Stimulated activated effector memory CD8-positive, alpha-beta T cell treated with anti-CD3 and anti-CD28 coated beads, Interleukin-12 subunit alpha, Interleukin-12 subunit beta, amount 100 ng/mL, for 72 hours (primary cell): ENCODE measurements at places on chromosomes 1 and 21.

- no peak for DNase-seq
These were observed 4.3 kb upstream of the LRP8 start for GRCh38 chr1:53332186-53332564.

DNA sequence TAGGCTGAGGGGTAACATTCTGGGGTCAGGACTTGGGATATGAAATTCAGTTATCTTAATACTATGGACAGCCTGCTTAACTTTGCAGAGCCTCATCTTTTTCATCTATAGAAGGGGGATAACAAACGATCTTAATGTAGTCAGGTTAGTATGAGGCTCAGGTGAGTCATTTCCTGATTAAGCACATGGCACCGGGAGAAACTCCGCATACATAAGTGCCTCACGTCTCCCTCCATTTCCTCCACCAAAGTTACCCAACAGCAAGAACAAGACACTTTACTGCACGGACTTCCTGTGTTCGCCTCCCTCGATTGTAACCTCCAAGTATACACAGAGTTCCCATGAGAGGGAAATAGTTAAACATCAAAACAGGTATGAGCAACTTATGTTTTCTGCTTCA is 112.7 kb upstream of the COA6 start:
- DNase-seq, result no peak

DNA sequence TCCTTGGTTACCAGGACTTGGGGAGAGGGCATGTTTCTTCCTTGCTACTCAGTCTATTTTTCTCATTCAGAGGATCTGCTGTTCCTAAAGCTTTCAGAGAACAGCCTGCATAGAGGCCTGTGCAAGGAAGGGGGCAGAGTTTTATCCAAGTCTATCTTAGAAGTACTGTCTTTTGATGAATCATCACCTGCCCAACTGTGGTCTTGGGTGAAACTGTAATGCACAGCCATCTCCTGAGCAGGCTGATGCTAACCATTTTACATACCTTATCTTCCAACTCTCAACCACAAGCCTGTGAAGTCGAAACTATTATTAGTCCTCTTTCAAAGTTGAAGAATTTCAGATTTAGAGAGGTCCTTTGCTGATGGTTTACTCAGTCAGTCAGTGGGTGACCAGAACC is 368.0 kb downstream of the HHAT start:
- DNase-seq, result no peak

- DNase-seq, result no peak
These were observed 217.7 kb downstream of the RERE start for GRCh38 chr1:8599646-8600212.

- no peak for DNase-seq
These were observed 49.3 kb upstream of the C8B start for GRCh38 chr1:57015071-57015470.

DNA sequence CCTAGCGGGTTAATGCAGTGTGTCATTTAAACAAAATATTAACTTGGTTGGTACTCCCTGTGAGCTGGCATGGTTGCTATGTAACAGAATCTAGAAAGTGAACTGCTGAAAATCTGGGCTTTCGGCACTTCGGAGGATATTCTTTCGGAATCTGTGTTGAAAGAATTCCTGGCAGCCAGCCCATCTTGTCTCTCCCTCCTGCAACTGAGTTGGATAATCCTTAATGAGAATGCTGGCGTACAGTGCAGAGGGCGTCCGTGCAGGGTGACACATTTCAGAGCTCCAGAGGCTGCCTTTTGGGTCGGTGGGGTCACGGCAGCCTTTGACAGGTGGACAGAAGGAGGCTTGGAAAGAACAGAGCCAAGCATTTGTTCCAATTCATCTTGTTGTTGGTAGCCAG is 3.7 kb downstream of the KAZN start:
- DNase-seq, result no peak

- no peak for DNase-seq
These were observed 41.9 kb upstream of the PLA2G5 start for GRCh38 chr1:20028125-20028524.

- no peak for DNase-seq
These were observed 119.3 kb upstream of the ZC3H12A start for GRCh38 chr1:37354876-37355650.

GRCh38 chr1:9066945-9067807 is 2.3 kb downstream of the SLC2A5 start:
- DNase-seq, result no peak

DNA sequence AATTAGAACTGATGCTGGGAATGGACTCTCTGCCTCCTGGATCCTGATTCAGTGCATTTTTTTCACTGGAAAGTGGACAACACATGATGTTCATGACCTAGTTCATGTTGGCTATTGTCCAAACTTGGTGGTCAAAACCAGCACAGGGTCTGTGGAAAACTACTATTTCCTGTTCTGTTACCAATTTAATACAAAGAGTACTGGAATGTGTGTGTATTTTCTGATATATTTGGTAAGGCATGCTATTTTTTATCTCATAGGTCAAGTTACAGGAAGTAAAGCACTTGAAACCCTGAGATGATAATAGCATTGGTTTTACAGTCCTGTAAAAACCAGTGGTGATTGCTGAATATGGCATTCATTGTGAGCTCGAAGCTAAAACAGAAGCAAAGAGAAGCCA is 89.9 kb downstream of the SGIP1 start:
- DNase-seq, result no peak

DNA sequence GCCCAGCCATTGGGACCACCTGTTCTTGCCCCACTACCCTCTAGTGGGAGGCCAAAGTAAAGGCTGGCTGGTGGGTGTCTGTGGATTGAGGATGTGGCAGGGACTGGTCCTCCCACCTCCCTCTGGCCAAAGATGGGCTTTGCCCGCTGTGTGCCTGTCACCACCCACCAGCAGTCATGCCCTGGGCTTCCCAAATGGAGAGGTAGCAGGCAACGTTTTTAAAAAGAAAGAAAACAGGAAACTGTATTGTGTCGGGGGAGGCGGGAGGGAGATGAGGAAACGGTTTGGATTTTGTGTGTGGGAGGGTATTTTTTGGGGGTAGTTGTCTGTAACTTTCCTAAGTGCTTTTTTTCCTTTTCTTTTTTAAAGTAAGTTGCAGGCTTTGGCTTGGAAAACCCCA is 30.1 kb downstream of the SZRD1 start:
- no peak for DNase-seq

DNA sequence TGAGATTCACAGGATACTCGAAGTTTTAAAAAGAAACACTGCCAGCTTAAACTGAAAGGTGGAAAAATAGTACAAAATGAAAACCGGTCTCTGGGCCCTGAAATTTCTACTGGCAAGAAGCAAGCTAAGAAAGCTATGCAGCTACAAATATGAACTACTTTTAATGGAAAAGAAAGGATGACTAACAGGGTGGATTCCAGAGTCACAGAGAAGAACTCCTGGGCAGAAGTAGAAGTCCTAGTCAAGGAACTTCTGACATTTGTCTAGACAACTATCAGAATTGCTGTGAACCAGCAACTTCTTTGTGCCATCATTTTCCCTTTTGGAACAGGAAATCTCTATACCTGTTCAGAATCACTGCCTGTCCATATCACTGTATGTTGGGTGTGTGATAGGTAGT is 38.1 kb downstream of the CD160 start:
- DNase-seq, result no peak

GRCh38 chr1:203421246-203421645 is 54.4 kb upstream of the PRELP start:
- no peak for DNase-seq

GRCh38 chr1:8226747-8227146 is 91.2 kb upstream of the SLC45A1 start:
- no peak for DNase-seq

GRCh38 chr1:24503059-24503751 is 569 bp downstream of the RCAN3 start:
- peak; percentile 70 for DNase-seq

- no peak for DNase-seq
These were observed at the start of the genes LEPR and LEPROT for GRCh38 chr1:65420590-65421350. Gene LEPR (plus strand): TSS chr1:65420668. CDS start chr1:65565566, 144,898 bp downstream. Gene LEPROT (plus strand): TSS chr1:65420668. CDS start chr1:65420725, 57 bp downstream.

GRCh38 chr1:213605732-213606131 is 382.0 kb upstream of the PROX1 start:
- DNase-seq, result no peak

- DNase-seq, result no peak
These were observed 34.1 kb upstream of the COL11A1 start for GRCh38 chr1:103142461-103142860.

DNA sequence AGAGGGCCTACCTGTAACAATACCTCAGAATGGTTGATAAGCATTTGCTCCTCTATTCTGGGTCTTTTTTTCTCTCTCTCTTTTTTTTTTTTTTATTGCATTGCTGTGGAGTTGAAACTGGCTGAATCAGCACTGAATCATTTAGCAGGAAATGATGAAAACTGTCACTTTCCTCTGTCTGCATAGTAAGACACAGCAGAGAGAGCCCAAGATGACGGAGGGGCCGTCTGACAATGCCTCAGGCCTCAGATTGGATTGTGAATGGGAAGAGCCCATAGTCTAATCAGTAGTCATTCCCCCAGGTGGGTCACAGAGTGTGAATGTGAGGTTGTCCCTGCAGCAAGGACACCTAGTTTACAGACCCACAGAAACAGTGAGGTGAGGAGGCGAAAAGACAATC is 193.2 kb upstream of the PLXNA2 start:
- DNase-seq, result no peak

DNA sequence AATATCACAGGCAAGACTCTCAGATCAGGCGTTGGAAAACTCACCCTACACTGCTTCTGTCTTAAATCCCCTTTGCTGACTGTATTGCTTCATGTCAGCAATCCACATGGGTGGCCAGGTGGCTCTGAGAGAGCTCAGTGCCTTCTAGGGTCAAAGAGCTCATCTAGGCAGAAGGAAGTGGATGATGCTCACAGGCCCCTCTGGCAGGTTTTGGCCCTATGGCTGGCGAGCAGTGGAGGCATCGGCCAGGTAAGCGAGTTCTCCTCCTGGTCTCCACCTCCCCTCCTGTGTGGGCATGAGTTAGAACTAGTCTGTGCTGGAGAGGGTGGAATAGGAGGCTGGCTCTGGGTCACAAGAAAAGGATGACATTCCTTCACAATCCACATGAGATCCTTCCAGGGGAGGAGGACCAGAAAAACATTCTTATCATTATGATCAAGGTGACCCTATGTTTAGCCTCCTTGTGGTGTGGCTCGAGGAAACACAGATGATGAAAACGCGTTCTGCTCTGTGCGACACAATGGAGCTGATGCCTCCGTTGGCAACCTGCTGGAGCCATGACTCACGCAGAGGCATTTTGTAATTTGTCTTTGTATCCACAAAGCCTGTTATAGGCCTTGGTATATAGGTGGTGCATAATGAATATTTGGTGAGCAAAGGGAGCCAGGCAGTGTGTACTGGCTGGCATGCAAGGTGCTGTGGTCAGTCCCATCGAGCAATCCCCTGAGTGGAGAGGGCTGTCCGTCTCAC is 264.6 kb upstream of the RAB4A start:
- no peak for DNase-seq

- no peak for DNase-seq
These were observed 587.6 kb downstream of the NPHP4 start for GRCh38 chr1:5404412-5405203.

DNA sequence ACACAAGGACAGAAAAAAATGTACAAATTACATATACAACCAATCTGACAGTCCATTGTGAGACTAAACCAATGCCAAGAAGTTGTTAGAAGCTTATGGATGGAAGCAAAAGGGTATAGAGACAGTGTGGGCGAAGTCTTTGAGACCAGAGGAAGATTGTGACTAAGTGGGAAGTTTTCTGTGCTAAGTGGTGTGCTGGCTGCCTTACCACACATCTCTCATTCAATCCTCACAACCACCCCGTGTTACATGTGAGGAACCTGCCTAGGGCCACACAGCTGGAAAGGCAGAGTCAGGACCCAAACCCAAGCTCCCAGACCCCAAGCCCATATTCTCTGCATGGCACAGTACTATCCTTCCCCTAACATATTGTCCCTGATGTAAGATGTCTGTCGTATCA is 53.5 kb upstream of the DUSP10 start:
- DNase-seq, result no peak

- DNase-seq, result no peak
These were observed 653.9 kb downstream of the LTN1 start for GRCh38 chr21:28338701-28339305.

DNA sequence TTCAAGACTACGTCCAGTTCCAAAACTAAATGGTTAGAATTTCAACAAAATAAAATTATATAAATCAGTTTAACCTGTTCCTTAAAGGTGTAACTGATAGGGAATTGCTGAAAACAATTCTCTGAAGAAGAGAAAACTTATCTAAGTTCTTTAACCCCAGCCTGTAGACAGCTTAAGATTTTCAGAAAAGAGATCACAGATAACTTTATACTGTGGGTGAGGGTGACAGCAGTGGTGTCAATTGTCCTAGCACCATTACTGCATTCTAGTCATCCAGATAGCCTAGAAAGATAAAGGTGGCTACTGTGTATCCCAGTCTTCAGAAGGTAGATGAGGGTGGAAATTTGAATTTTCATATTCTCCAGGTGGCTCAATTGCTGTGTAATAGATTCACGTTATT is 19.7 kb upstream of the DEGS1 start:
- no peak for DNase-seq

- no peak for DNase-seq
These were observed 82.9 kb downstream of the LHX4 start for GRCh38 chr1:180312926-180313325.

DNA sequence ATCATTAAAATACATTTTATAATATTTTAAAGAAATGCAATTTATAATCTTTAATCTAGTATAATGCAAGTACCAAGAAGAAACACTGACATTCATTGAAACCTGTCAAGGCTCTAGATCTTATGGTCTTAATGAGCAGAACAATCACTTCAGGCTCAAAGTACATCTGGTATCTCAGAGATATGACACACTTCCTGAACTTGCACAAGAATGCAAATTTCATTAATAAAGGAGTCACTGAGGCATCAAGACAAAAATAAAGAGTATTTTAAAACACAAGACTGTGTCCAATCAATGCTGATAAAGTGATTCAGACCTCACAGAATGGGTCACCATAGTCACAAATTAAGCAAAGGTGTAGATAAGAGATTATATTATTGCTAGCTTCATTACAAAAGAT is 178.1 kb downstream of the AK5 start:
- DNase-seq, result no peak

- DNase-seq, result peak; percentile 46
These were observed 8.6 kb upstream of the ACTRT2 start for GRCh38 chr1:3012456-3013291.

- no peak for DNase-seq
These were observed 225.1 kb upstream of the ZP4 start for GRCh38 chr1:238115852-238116251.
